ENCODE measurements at places on chromosomes 5 and 9. TPM values are rescaled to one million over a fixed set of nuclear protein-coding genes. Genes with fewer than 3 reads are reported as not detected.

LCN6 gene
- total RNA-seq = not detected

PCDHGA7 gene
- total RNA-seq = 5.5 TPM

DNA sequence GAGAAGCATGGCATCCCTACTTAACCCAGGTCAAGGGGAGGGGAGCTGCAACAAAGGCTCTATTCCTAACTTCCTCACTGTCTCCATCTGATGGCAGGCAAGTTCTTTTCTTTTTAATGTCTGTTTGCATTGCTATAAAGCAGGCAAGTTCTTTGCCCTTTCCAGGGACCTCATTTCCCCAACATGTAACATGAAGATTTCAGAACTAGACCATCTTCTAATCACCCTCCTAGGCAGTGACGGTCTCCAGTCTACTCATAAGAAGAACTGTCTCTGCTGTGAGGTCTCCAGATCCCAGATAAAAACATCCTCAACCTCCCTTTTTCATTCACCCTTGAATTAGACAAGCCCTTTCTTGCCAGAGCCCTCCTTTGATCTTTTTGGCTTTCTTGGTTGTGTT lies 42.1 kb downstream of the PPP1R2B start:
- DNase-seq = no peak

GRCh38 chr9:3473405-3473804 lies 52.4 kb downstream of the RFX3 start:
- no peak for DNase-seq

DNA sequence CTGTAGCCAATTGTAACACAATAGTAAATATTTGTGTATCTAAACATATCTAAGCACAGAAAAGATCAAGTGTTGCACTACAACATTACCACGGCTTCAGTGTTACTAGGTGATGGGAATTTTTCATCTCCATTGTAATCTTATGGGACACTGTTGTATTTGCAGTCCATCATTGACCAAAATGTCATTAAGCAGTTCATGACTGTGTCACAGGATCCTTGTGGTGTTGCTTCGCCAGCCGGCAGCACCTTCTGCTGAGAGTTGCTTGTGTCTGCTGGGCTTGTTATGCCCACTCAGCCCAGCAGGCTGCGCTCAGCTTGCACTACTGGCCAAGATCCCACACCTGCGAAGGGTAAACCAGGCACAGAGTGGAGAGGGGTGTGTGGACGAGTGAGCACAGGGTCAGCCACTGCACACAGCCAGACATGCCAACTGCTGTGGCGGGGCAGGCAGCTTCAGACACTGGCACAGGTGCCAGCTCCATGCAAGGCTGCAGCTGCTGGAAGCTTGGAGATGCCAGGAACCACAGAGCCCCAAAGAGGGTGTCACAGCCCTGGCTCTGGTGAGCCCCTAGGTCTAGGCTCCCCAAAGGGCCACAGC lies 273.7 kb downstream of the CETN3 start:
- no peak for DNase-seq

DNA sequence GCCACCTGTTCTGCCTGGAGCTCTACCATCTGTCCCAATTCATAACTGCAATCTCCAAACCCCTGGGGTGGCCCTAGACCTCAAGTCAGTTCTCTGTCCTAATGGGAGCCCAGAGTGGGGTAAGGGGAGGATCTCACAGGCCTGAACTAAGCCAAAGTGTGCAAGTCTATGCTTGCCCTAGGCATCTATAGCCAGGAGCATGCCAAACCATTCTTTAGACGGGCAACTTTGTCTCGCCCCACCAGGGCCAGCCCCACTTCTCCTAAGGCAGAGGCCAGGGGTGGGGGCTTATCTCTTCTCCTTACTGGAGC lies 3.3 kb downstream of the ACSL6 start:
- no peak for DNase-seq

DMRT3 gene
- not detected for total RNA-seq

EGFL7 gene
- total RNA-seq = 1.6 TPM
